Activated CD8-positive, alpha-beta T cell treated with anti-CD3 and anti-CD28 coated beads for 36 hours (primary cell): ENCODE measurements at places on chromosomes 6 and 20. TPM values are rescaled to one million over a fixed set of nuclear protein-coding genes. Genes with fewer than 3 reads are reported as not detected.

The SLC17A3 gene
- total RNA-seq, result not detected

The SLC16A10 gene
- total RNA-seq, result 12.2 TPM

The TAGAP gene
- total RNA-seq, result 112 TPM

The KCNK17 gene
- total RNA-seq, result not detected

The TRIM10 gene
- total RNA-seq, result not detected

The PCK1 gene
- not detected for total RNA-seq

- no peaks in the 10 kb centered on the region for H3K27me3 ChIP-seq
- peaks cover 74% of the 10 kb centered on the region for H3K4me1 ChIP-seq
- DNase-seq, result no peak
- no peaks in the 10 kb centered on the region for H3K36me3 ChIP-seq
These were observed 37.9 kb downstream of the SUN5 start for GRCh38 chr20:32966382-32966781.

DNA sequence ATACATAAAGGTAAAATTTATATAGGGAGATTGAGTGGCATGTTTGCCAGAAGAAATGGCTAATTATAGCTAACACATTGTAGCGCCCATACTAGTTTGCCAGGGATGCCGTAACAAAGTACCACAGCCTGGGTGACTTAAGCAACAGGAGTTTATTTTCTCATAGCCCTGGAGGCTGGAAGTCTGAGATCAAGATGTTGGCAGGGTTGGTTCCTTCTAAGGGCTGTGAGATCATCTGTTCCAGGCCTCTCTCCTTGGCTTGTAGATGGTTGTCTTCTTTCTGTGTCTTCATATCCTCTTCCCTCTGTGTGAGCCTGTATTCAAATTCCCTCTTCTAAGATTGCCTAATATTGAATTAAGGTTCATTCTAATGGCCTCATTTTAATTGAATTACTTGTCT, 417.5 kb upstream of the OPRM1 start:
- H3K27ac ChIP-seq, result no peak overlapping the region
- no peaks in the 10 kb centered on the region for H3K4me1 ChIP-seq
- no peak overlapping the region for H3K4me3 ChIP-seq
- no peaks in the 10 kb centered on the region for H3K27me3 ChIP-seq

DNA sequence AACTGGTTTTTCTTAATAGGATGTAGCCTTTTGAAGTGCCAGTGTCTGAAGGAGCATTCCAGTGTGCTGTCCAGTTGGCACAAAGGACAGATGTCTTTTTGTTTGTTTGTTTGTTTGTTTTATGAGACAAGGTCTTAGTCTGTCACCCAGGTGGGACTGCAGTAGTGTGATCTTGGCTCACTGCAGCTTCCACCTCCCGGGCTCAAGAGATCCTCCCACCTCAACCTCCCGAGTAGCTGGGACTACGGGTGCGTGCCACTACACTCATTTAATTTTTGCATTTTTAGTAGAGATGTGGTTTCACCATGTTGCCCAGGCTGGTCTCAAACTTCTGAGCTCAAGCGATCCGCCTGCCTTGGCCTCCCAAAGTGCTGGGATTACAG, 27.7 kb downstream of the CDS2 start:
- H3K36me3 ChIP-seq, result peaks cover 3% of the 10 kb centered on the region
- no peaks in the 10 kb centered on the region for H3K27me3 ChIP-seq
- H3K27ac ChIP-seq, result no peak overlapping the region
- peaks cover 57% of the 10 kb centered on the region for H3K4me1 ChIP-seq
- DNase-seq, result no peak
- H3K4me3 ChIP-seq, result no peak overlapping the region

- H3K27me3 ChIP-seq, result peaks cover 74% of the 10 kb centered on the region
- H3K36me3 ChIP-seq, result peaks cover 1% of the 10 kb centered on the region
- no peak overlapping the region for H3K27ac ChIP-seq
- H3K4me1 ChIP-seq, result peaks cover 29% of the 10 kb centered on the region
These were observed 1.7 kb downstream of the LINC00237 start for GRCh38 chr20:21104466-21104761.
